Activated B cell treated with CpG ODN at 0.5 μM for 24 hours (primary cell): ENCODE measurements at places on chromosomes 11 and 22. TPM values are rescaled to one million over a fixed set of nuclear protein-coding genes. Genes with fewer than 3 reads are reported as not detected.

Gene NXPE4
- total RNA-seq = not detected in 2 replicates

DNA sequence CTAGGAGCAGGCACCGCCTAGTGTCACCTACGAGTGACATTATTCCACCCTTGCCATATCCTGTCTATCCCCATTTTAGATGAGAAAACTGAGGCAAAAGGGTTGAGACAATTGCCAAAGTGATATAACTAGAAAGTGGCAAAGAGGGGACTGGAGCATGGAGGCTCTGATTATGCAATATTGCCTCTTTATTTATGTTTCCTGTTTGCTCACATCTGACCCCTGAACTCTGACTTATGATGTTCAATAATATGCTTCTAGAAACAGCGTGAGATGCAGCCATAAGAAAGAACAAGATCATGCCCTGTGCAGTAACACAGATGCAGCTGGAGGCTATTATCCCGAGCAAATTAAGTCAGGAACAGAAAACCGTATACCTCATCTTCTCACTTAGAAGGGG is 7.7 kb downstream of the ELF5 start:
- DNase-seq = no peak

- peak; percentile 30 for DNase-seq
These were observed 127.7 kb downstream of the MAML2 start for GRCh38 chr11:96215110-96215782.

- no peak for DNase-seq
These were observed 1079.4 kb downstream of the BRD1 start for GRCh38 chr22:48748113-48748859.

DNA sequence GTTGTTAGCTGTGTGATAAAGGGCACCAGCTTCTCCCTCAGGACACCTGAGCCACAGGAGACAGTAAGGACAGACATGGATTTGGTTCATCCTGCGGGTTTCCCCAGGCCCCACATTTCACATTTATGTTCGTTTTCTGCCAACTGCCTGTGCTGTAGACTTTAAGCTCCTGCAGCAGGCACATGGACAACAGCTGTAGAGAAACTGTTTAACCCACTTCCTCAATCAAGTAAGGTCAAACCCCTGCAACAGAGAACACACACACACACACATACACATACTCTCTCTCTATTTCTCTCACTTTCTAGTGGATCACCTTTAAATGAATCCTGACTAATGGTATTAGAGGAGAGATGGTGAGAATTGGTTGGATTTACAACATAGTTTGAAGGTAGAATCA is 90.7 kb downstream of the C11orf87 start:
- no peak for DNase-seq

Gene SYCE3
- total RNA-seq = not detected in 2 replicates

Gene VWCE
- 0.76 and 1.3 TPM in 2 replicates for total RNA-seq

DNA sequence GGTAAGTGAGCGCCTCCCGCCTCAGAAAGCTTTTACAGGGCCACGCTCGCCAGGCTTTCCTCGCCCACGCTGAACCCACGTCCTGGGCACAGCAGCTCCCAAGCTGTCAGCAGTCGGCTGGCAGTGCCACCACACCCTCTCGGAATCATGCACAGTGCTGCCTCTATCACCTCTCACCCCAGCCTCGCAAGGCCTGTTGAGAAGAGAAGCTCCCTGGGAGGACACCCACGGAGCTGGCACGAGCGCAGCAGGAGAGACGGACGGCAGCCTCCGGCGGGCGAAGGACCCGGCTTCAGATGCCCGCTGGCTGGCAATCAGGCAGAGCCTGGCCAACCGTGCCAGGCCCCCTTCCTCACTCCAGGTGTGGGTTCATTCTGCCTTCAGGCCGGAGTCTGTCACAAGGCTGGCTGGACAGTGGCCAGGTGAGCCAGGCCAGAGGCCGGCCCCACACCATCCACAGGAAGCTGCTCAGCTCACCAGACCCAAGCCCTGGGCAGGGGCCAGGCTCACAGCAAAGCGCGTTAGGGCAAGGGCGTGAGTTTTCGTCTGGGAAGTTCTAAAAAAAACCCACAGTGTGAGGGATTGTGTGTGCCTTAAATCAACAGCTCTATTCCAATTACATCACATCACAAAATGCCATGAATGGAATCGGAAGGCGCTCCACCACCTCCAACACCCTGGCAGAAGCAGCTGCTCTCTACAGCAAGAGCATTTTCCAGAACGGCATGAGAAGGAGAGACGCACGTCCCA is 33.2 kb downstream of the TOLLIP start:
- DNase-seq = no peak

DNA sequence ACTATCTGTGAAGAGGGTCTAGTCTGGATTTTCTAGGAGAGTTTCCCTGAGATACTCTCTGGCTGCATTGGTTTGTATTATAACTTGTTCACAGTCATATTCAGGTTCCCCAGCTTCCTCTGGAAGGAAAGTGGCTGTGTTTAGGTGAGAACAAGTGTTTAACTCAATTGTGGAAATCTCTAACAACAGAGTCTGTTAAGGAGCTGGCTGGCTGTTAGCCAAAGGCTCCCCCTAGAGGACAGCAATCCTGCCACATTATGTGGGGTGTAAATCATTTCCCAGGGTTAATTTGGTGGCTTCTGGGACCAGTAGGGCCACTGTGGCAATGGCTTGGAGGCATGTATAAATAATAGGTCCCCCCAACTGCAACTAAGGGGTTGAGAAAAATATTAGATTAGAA is 18.4 kb downstream of the MS4A6E start:
- DNase-seq = no peak

Gene SYNGR1
- 10.0 and 11.4 TPM in 2 replicates for total RNA-seq

Gene RAB6A
- 53.3 and 61.0 TPM in 2 replicates for total RNA-seq

GRCh38 chr11:72637926-72638325 is 36.3 kb downstream of the PDE2A start:
- no peak for DNase-seq

DNA sequence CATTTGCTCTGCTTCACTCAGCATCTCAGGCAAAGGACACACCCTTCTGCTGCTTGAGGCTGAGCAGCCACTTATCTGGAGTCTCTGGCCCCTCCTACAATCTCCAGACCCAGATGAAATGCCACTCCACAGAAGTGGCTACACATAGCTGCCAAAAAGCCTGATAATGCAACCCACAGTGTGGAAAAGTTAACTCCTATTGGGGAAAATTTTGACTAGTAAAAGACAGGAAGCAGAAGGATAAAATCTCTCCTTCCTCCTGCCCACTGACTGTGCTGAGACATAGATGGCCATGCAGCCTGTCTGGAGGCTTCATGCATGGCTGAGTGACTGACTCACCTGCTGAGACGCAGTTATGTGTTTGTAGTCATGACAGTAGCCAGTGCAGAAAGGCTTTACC is 92.3 kb upstream of the TEAD1 start:
- DNase-seq = no peak

DNA sequence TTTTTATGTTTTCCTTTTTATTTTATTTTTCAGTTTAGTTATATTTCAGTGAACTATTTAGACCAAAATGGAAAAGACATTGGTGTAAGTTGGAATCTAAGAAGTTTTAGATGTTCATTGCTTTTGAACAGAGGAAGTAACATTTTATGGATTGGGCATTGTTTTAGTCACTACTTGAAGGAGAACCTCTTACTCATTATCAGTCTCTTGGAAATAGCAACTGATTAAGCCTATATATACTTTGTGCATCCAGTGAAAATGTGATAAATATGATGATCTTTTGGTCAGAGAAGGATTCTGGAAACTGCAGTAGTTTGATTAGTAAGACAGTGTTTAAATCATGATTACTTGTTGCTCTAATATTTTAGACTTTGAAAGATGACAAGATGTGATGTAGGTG is 14.4 kb downstream of the ARHGEF12 start:
- no peak for DNase-seq

- DNase-seq = no peak
These were observed 118.1 kb downstream of the MPPED1 start for GRCh38 chr22:43529934-43530333.

GRCh38 chr11:93840180-93840579 is 10.2 kb downstream of the VSTM5 start:
- no peak for DNase-seq

DNA sequence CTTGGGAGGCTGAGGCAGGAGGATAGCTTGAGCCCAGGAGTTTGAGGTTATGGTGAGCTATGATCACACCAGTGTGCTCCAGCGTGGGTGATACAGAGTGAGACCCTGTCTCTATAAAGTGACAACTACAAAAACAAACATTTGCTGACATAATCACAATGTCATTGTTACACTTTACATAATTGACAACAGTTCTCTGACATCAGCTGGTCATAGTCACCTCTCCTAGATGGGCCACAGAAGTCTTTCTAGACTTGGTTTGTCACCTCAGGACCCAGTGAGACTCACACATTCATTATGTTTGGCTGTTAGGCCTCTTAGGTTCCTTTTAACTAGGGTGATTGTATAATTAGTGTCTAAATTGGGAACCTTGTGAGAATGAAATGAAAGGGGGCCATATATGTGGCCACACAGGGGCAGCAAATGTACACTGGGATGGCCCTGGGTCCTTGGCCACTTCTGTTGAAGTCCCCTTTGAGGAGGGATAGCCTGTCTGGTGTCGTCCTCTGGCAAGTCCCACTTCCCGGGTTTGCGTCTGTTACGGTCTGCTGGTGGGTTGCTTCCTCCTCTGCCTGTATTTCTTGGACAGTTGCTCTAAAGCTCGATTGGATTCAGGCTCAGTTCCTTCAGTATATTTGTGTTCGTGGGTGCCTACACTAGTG is 5.8 kb upstream of the PPIL2 start:
- no peak for DNase-seq

DNA sequence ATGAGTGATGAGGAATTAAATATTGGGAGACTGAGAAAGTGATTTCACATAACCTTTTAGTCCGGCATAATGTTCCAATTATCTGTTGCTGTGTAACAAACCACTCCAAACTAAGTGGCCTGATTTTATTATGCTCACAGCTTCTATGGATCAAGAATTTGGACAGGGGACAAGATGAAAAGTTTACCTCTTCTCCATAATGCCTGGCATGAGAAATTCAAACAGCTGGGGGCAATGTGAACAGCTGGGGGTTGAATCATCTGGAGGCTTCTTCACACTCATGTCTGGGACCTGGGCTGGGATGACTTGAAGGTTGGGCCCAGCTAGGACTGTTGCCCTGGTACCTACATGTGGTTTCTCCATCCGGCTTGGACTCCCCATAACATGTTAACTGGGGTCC is 99.4 kb upstream of the DRD2 start:
- DNase-seq = no peak

Gene PKDREJ
- total RNA-seq = not detected in 2 replicates

DNA sequence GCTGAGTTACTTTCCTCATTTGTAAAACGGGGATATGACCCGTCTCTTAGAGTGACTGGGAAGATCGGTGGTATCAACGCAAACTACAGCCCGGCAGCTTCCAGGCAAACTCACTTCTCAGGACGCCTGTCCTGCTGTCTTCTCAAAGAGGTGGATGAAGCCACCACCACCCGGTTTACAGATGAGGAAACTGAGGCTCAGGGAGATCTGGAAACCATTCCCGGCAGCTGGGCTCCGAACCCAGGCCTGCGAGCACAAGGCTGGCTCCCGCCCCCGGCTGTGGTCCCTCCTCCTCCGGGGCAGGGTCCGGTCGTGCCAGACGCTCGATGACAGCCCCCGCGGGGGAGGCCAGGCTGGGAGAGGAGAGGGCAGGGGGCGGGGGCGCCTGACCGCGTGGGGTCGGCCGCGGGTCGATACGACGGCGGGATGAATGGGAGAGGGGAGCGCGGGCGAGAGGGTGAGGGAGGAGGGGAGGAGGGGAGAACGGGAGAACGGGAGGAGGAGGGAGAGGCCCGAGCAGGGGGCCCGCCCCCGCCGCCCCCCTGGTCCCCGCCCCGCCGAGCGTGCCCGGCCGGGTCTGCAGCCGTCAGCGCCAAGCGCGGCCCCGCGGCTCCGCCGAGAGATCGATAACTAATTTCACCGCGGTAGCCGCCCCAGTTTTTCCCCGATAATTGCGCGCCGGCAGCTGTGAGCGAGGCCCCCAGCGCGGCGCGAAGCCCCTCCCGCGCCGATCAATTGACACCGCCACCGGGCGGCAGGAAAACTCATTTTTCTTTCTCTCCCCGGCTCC is 14.0 kb downstream of the IGLL1 start:
- no peak for DNase-seq

DNA sequence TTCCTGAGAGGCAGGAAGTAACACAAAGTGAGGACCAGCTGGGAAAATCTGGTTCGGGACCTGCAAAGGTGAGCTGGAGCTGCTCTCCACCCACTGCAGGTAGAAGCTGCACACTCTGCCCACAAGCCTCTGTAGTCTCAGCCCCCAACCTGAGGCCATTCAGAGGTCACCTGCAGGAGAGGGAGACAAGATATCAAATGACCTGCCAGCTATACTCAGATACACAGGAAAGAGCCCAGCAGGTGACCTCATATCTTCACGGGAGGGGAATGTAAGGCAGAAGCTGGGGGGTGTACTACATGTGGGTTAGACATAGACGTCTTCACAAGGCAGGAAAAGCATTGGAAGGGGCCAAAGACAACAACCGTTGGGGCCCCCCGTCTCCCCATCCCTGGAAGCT is 86.1 kb downstream of the APIP start:
- DNase-seq = no peak

Gene LRRC32
- total RNA-seq = 25.8 and 27.8 TPM in 2 replicates

DNA sequence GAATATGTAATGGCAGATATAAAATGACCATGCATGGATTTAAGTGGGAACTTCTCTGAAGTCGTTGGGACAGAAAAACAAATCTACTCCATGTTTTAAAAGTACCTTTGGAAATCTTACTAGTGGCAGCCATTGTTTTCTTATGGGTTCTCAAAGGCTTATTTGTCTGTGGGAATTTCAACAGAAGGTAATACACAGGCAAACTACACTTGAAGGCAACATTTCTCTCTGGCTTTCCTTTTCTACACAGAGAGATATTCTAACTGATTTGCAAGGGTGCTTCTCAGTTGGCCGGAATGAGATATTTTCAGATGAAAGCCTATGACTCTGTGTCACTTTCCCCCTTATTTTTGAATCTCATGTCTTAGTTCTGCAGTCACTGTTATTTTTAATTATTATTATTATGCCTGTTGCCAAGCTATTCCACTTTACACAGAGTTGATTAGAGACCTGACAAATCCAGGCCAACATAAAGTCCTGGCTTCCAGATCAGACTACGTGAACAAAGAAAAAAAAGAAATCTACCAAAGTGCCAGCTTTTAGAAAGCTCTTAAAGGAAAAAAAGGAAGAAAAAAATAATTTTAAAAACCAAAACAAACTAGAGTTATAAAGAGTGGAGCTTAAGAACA is 18.9 kb upstream of the PSMA1 start:
- no peak for DNase-seq

- DNase-seq = no peak
These were observed 3.4 kb downstream of the MRGPRF start for GRCh38 chr11:69009441-69010211.
